ENCODE measurements at places on chromosomes 16 and 17. TPM values are rescaled to one million over a fixed set of nuclear protein-coding genes. Genes with fewer than 3 reads are reported as not detected.

The CFAP119 gene
- 4.9 TPM for total RNA-seq

The ZSCAN10 gene
- not detected for total RNA-seq

The ABI3 gene
- 0.66 TPM for total RNA-seq

The C16orf90 gene
- not detected for total RNA-seq

The KRTAP4-3 gene
- total RNA-seq, result not detected
